NCI-H1105 treated with DMSO at 0.1 percent for 48 hours (cell line): ENCODE measurements at places on chromosomes 1 and 21.

DNA sequence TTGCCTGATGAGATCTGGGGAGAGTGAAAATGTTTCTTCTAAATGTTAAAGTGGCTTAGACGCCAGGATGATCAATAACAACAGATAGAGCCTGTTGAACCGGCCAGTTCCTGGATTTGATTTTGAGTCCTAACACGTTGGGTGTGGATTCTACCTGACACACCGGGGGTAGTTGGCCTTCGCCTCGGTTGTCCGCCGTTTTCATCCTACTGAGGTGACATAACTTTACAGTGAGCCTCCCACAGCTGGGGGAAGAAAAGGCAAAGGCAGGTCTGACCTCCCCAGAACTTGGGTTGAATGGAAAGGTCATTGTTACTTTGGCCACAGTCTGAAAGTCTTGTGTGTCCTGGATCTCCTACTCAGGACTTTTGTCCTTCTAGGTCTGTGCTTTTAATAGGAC, 1.1 kb downstream of the PGD start:
- no peak for DNase-seq

- no peak for DNase-seq
These were observed 14.3 kb downstream of the SLFNL1 start for GRCh38 chr1:41006942-41007865.

DNA sequence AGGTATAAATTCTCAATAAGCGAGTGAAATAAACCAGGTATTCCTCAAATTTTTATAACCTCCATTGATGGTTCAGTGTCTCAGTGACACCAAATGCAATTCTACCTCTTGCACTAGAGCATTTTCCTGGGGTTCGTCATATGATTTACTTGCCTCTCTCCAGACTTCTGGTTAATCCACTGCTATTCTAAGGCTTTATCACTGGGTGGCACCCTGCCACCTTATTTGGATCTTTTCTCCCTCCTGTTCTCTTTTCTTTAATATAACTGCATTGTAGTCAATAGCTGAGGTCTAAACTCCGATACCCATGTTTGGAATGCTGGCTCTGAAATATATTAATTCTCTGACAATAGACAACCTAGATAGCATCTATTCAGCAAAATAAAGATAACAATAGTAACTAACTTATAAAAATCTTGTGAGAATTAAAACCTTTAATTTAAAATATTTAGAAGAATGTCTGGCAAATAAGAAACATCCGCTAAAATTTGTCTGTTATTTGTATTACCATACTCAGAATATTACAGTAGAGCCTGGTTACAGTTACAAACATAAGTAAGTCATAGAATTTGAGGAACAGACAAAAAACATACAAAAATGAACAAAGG, 436.4 kb downstream of the PLA2G4A start:
- peak; percentile 91 for DNase-seq

DNA sequence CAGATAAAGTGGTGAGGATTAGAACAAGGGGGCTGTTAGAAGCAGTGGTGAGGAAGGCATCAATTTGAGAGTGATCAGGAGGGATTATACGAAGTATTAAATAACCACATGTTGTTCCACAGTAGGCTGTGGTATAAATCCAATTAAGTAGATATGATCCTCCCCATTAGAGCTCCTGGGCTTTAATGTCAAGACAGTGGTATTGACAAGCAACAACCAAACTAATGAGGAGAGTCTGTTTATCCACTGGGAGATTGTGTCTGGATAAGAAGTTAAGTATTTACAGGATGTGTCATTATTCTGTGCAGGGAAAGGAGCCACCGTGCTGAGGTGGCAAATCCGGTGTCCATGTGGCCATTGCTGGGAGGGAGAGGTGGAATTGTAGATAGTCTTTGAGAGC, 5.8 kb downstream of the ACTN2 start:
- no peak for DNase-seq

GRCh38 chr21:14957836-14958235, 107.0 kb downstream of the NRIP1 start:
- DNase-seq: no peak

- DNase-seq: no peak
These were observed 38.5 kb upstream of the ID3 start for GRCh38 chr1:23597635-23598388.

GRCh38 chr1:34511802-34512201, 243.0 kb upstream of the GJB5 start:
- peak; percentile 30 for DNase-seq

DNA sequence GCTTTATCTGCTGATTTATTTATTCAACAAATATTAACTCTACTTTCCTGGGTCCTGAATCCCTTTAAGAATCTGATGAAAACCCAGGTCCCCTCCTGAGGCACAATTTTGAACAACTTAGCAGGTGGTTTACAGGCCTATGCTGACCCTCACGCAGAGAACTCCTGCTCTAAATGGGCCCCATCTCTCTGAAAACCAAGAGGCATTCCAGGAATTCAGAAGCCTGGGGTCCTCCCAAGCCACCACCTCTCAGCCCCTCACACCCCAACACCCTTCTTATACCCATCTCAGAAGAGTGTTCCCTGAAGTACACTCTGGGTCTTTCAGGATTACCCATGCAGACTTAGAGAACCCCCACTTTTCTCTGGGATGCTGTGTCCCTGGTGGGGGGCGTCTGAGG, 34.5 kb downstream of the LHX4 start:
- no peak for DNase-seq

GRCh38 chr1:243786531-243786930, 63.5 kb downstream of the AKT3 start:
- no peak for DNase-seq

- DNase-seq: no peak
These were observed 865 bp upstream of the PTPN22 start for GRCh38 chr1:113872219-113872935.

DNA sequence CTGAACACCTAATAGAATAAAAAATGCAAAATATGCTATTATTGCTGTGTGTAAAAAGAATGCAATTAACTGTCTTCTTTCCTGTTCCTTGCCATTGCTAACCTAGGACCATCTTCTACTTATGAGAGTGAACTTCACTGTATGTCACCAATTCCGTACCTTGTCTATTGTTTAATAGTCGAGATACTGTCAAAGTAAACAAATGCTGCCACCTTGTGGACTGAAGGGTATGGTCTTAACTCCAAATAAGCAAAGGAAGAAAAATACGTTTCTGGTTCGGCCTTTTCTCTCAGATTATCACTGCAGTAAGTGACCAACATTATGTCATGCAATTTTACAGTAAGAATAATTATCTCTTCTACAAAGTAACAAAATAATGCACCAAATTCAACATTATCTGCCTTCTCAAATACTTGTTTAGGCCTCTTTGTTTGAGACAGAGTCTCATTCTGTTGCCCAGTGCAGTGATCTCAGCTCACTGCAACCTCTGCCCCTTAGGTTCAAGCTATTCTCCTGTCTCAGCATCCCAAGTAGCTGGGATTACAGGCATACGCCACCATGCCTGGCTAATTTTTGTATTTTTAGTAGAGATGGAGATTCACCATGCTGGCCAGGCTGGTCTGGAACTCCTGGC, 133.4 kb downstream of the COP1 start:
- peak; percentile 64 for DNase-seq

DNA sequence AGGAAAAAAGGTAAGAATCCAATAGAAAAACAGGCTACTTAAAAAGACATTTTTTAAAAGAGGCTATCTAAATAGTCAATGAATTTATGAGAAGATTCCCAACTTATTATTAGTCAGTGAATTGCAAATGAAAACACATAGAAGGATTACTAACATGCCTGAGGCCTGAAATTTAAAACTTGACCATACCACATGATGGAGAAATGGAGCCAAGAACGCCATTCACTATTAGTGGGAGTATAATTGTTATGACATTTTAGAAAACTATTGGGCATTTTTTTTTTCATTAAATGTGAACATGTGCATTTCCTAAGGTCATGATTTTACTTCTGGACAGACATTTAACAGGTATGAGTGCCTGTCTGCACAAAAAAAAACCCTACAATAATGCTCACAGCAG, 24.8 kb upstream of the OR2B11 start:
- no peak for DNase-seq

- DNase-seq: no peak
These were observed 21.7 kb downstream of the CRYAA start for GRCh38 chr21:43190544-43190943.

DNA sequence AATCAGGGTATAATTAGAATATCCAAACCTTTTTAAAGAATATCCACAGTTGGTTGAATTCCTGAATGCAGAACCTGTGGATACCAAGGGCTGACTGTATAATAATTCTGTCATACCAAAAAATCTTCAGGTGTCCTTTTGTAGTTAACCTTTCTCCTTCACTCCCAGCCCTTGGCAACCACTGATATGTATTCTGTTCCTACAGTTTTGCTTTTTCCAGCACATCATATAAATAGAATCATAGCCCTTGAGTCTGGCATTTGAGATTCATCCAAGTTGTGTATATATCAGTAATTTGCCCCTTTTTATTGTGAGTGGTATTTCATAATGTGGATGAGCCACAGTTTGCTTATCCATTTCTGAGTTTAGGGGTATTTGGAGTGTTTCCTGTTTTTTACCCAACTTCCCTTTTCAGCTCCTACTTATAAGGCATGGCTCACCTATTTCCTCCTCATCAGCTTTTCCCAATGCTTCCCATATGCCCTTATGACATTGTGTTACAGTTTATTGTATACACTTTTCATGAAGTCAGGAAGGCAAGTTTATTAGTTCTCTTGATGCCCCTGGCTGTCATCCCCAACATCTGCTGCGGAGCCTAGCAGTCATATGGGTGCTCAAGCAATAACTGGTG, 35.0 kb upstream of the AGO1 start:
- DNase-seq: no peak

DNA sequence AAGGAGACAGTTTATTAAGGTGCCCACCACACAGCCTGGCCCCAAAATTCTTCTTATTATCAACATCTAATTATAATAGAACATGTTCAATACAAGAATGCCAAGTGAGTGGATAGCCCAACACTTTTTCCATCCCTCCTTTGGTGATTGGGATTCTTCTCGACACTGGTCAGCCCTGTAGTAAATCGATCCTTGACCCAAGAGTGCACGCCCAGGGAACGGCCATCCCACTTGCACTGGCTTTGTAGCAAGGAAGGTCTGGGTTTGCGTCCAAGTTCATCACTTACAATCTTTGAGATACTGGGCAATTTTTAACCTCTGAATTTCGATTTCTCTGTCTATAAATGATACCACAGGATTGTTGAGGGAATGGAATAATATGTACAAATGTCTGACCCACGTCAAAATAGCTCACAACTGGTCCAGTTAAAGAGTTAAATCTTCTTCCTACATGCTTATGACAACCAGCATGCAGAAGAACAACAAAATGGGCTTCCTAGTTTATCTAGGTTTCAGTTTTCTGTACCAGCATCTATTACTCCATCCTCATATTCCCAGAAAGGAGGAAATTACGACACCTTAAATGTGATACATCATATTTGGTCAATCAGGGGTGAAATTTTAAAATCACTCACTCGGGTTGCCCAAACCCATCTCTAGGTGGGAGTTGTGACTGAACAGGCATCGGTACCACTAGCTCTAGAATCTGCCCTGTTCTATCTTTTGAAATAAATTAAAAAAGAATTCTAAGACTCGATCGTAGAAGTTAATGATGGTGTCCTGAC, 161.8 kb downstream of the CLIC6 start:
- no peak for DNase-seq

DNA sequence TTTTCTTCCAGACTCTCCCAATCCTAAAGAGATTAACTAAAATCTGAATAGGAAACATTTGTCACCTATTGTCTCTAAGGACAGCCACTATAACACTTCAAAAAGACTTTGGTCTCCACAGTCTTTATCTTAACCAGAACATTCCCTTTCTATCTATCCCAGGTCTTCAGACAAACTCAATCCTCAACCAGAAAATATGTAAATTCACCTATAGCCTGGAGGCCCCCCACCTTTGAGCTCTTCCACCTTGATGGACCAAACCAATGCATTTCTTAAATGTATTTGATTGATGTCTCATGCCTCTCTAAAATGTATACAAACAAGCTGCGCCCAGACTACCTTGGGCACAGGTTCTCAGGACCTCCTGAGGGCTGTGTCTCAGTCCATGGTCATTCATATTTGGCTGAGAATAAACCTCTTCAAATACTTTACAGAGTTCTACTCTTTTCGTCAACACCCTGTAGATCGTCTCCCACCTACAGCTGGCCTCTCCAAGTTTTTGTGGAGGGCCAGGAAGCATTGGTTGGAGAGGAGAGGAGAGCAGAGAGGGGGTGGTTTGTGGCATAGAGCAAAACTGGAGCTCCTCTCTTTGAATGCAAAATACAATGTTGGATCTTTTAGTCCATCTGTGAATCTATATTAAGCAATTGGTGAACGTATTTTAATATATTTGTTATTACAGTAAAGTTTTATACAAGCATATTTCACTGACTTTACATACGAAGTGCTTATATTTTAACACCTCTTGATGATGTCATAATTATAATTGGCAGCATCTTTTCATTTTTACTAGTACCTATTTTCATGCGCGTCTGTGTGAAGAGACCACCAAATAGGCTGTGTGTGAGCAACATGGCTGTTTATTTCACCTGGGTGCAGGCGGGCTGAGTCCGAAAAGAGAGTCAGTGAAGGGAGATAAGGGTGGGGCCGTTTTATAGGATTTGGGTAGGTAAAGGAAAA, 230.7 kb upstream of the DUSP10 start:
- no peak for DNase-seq

DNA sequence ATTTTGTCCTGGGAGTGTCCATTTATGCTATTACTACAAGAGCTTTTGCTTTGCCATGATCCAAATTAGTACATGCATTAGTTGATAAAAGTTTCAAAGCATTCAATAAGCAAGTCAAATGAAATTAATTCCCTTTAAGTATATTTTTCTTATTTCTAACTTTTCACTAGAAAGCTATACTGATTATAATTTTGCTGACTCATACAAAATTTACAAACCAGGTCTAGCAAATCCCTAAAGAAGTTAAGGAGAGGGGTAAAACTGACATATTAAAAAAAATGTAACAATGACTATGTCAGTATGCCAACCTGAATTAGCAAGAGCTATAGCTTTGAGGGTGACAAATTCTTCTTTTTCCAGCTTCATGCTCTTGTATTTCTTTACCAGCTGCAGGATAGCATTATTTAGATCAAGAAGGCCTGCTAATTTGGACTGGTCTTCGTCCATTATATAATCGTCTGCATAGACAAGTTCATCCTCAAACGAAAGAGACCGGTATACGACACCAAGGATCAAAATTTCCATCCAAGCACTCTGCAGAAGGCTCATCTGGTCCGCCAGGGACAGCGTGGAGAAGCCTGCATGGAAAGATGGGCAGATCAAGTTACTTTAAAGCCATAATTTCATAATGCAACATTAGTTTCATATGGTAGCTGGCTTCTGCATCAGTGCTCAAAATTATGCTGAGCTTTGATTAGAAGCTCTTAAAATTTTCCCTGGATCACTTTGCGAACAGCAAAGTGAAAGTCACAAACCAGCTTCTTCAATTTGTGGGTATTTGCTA, 95.8 kb upstream of the USH2A start:
- DNase-seq: no peak

DNA sequence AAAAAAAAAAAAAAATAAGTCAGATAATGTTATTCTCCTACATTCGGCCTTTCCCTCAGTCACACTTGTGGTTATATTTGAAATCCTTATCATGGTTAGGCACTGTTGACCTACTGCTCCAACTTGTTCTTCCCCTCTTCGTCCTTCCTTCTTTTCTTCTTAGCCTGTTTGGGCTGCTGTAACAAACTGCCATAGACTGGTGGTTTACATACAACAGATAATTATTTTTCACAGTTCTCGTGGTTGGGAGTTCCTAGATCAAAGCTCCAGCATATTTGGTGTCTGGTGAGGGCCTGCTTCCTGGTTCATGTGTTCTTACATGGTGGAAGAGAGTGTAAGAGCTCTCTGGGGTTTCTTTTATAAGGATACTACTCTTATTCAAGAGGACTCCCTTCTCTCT, 73.4 kb downstream of the RABGAP1L start:
- no peak for DNase-seq

GRCh38 chr1:162387226-162388082, 5.9 kb downstream of the C1orf226 start:
- no peak for DNase-seq
